Glutamatergic neuron (in vitro differentiated cells): ENCODE measurements at places on chromosomes 4 and X.

DNA sequence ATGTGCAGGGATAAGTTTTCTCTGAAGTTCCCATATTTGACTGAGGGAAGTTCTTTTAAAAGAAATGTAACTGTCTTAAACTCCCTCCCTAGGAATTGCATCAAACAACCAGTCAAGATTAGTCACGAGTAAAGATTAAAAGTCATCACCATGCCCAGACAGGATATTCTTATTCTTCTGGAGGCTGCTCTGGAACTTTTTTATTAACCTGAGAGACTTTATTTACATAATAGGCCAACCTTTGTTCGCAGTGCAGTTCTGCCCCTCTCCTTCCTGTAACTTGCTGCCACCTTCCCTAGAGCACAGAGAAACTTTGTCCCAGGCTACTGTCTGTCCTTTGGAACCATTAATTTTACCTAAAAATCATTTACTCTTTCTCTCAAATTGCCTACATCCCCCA, 9.8 kb upstream of the HERC3 start:
- no peak overlapping the region for H3K27ac ChIP-seq
- DNase-seq, result no peak
- no peaks in the 10 kb centered on the region for H3K27me3 ChIP-seq
- no peak overlapping the region for H3K4me3 ChIP-seq
- no peaks in the 10 kb centered on the region for H3K36me3 ChIP-seq
- no peaks in the 10 kb centered on the region for H3K4me1 ChIP-seq

GRCh38 chrX:74420196-74421035, 877 bp upstream of the SLC16A2 start:
- H3K27ac ChIP-seq, result peak overlapping the region; percentile 92
- H3K27me3 ChIP-seq, result peaks cover 6% of the 10 kb centered on the region
- DNase-seq, result peak; percentile 57
- peaks cover 2% of the 10 kb centered on the region for H3K4me1 ChIP-seq
- no peaks in the 10 kb centered on the region for H3K36me3 ChIP-seq
- H3K4me3 ChIP-seq, result peak overlapping the region; percentile 85

- H3K4me3 ChIP-seq, result no peak overlapping the region
- H3K36me3 ChIP-seq, result no peaks in the 10 kb centered on the region
- DNase-seq, result no peak
- peaks cover 5% of the 10 kb centered on the region for H3K4me1 ChIP-seq
Measured at GRCh38 chr4:2400841-2401609, 17.4 kb downstream of the ZFYVE28 start.

- no peaks in the 10 kb centered on the region for H3K36me3 ChIP-seq
- no peaks in the 10 kb centered on the region for H3K4me1 ChIP-seq
- H3K27ac ChIP-seq, result no peak overlapping the region
- H3K4me3 ChIP-seq, result no peak overlapping the region
Measured at GRCh38 chr4:14877246-14878225, 124.7 kb upstream of the CPEB2 start.

DNA sequence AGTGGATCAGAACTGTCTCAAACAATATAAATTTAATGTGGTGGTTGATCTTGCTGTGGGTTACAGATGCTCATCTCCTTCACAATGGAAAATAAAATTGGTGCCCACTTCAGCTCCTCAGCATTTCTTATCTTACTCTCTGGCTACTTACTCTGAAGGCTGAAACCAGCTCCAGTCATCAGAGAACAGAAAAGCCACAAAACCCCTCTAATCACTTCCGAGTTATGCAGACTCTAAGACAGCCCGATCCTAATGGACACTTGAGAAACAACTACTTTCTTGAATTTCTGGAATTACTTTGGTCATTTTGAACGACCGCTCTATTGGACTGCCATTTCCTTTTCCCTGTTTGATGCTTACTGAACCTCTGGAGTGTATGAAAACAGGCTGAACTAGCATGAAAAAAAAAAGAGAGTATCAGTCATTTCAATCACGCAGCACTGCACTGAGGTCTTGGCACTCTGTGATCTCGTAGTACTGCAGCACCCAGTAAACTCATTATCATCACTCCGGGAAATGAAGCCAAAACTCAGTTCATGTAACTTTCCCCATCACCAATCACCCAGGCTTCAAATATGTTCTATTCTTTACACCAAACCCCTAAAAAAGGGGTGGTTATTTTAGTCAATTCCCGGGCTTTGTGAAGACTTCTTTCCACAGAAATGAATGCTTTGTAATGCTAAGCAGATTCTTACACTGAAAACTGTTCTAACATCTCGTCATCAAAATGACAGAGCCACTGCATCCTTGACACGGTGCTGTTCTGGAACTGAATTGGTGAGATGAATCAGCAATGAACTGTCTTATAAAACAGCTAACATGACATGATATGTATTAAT, 54.5 kb downstream of the TSPAN5 start:
- peaks cover 22% of the 10 kb centered on the region for H3K36me3 ChIP-seq
- H3K27ac ChIP-seq, result no peak overlapping the region
- no peak for DNase-seq
- H3K4me1 ChIP-seq, result peaks cover 24% of the 10 kb centered on the region

DNA sequence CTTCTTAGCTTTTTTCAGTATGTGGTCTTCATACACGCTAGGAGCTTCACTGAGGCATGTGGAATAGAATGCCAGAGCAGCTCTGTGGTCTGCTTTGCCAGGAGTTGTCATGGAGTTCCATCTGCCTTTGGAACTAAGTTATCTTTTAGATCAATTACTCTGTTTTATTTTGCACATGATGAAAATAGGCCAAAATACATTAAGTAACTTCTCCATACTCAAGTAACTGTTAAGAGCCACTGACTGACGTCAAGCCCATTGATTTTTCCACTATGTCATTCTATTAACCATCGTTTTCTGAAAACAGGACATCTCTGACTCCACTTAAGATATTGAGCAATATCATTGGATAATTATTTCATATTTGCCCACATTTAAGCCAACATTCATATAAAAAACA, 415.1 kb upstream of the MAD2L1 start:
- no peak for DNase-seq
- no peaks in the 10 kb centered on the region for H3K4me1 ChIP-seq
- no peak overlapping the region for H3K27ac ChIP-seq
- H3K4me3 ChIP-seq, result no peak overlapping the region
- no peaks in the 10 kb centered on the region for H3K27me3 ChIP-seq
- no peaks in the 10 kb centered on the region for H3K36me3 ChIP-seq

GRCh38 chrX:24080704-24081103, 25.9 kb downstream of the EIF2S3 start:
- no peaks in the 10 kb centered on the region for H3K36me3 ChIP-seq
- no peaks in the 10 kb centered on the region for H3K4me1 ChIP-seq
- no peak overlapping the region for H3K27ac ChIP-seq
- DNase-seq, result no peak

DNA sequence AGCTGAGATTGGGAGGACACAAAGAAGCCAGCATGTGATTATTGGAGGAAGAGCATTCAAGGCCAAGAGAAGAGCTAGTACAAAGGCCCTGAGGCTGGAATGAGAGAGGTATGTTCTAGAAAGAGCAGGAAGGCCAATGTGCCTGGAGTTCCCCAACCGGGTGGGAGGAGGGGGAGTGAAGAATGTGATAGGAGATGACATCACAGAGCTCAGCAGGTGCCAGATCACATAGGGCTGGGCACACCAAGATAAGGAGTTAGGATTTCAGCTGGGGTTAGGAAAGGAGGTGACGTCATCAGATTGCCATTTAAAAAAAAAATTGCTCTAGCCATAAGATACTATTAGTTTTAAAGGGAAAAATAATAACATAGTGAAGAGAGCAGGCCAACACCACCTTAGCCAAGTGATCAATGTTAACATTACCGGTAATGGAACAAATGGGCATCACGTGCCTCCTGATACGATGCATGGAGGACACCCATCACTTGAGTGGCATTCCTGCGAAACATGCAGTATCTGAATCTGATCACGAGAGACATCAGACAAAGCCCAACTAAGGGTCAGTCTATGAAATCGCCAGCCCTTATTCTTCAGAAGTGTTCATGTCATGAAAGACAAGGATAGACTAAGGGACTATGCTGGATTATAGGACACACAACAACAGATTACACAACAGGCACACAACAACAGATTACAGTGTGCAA, 344.3 kb downstream of the BCOR start:
- peaks cover 1% of the 10 kb centered on the region for H3K4me1 ChIP-seq
- H3K27ac ChIP-seq, result no peak overlapping the region
- no peaks in the 10 kb centered on the region for H3K27me3 ChIP-seq
- no peak overlapping the region for H3K4me3 ChIP-seq
- no peaks in the 10 kb centered on the region for H3K36me3 ChIP-seq
